ENCODE measurements at places on chromosomes 1 and 21.
A peak's percentile ranks its signal among the peaks of the same experiment; 100 is the strongest.

DNA sequence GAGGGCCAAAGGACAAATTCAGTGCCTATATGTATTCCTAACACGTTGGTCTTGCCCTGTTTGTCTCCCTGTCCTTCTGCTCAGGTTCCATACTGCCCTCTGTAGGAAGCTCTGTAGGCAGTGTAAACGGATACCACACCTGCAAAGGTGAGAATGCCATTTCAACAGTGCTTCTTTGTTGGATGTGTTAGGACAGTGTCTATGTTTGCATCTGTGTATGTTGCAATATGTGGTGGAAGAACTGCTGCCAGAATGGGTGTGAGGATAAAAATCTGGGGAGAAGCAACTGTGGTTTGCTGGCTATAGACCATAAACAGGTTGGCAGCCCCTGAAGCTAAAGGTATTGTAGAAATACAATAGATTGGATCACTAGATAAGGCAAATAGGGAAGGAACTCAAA, 113.1 kb upstream of the BMP8A start:
- DNase-seq = no peak

- DNase-seq = no peak
Observed at GRCh38 chr1:206737729-206738201, 32.8 kb upstream of the IL19 start.

DNA sequence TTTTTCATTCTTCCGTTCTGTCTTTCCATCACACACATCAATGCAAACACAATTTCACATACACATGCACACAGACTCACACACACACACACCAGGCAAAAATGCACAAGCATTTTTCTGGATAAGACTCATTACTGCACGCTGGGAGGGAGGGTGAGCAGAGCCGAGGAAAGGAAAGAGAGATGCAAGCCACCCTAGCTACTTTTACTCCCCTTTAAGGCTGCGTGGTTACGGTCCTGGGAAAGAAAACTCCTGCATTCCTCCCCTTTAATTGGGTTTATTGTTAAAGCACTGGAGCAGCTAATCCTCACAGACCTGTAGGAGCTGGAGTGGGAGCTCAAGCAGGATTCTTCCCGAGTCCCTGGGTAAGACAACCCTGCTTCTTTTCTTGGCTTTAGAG, at the start of gene CAMK1G:
Gene CAMK1G, plus strand, starts transcription at position 307 of the 400 bp plus-strand sequence. CDS start 11,270 bp downstream, outside the sequence.
- DNase-seq = no peak

DNA sequence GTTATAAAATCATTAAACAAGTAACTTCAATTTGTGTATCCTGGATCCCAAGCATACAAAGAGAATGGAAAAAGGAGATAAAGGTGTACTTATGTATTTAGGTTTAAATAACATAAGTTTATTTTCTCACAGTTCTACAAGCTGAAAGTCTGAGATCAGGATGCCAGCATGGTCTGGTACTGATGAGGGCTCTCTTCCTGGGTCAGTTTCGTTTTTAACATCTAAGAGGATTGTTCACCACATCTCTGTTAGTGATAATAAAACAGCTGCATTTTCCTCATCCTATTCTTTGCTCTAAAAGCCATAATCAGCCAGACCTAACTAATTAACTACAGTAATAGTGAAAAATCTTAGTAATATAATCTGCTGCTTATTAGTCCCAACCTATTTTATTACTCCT, 5.2 kb downstream of the EGLN1 start:
- no peak for DNase-seq

DNA sequence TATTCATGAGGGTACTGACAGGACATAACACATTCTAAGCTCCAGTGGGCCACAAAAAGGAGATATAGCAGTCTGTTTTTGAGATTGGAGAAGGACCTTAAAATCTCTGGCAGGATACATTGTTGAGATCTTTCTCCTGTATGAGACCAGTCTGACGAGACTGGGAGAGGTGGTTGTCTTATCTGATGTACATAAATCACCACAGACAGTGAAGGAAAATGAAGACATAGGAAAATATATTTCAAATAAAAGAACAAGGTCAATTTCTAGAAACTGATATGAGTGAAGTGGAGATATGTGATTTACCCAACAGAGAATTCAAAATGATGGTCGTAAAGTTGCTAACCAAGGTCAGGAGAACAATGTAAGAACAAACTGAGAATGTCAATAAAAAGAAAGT, 21.3 kb upstream of the EGLN1 start:
- DNase-seq = no peak

GRCh38 chr1:145884675-145885074, 991 bp downstream of the ANKRD35 start:
- no peak for DNase-seq

- DNase-seq = peak; percentile 67
Observed at GRCh38 chr1:51990478-51990965, at the start of gene RAB3B. Gene RAB3B, minus strand, starts transcription at chr1:51990700. Its CDS starts 13,583 bp downstream, at chr1:51977117.

GRCh38 chr1:199163267-199163666, 524.4 kb downstream of the PTPRC start:
- no peak for DNase-seq

DNA sequence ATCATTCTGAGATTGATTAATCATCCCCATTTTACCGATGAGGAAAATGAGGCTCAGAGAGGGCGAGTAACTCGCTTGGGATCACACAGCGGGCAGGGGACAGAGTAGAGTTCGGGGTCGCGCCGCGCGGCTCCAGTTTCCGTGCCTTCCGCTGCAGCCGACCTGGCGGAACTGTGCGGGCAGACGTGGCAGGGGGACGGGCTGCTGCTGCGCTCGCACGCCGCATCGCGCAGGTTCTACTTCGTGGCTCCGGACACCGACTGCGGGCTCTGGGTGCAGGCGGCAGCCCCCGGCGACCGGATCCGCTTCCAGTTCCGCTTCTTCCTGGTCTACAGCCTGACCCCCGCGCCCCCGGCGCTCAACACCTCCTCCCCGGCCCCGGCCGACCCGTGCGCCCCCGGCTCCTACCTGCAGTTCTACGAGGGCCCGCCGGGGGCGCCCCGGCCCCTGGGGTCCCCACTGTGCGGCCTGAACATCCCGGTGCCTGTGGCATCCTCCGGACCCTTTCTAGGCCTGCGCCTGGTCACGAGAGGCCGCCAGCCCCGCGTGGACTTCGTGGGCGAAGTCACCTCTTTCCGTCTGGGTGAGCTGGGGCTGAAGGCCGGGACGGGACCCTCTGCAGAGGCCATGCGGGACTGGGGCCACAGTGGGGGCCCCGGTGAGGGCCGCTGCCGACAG, 2.3 kb downstream of the LDLRAD2 start:
- DNase-seq = peak; percentile 10
